ENCODE measurements at places on chromosomes 16 and 17. TPM values are rescaled to one million over a fixed set of nuclear protein-coding genes. Genes with fewer than 3 reads are reported as not detected.

The SULT1A2 gene
- total RNA-seq: 0.26 TPM

The PMFBP1 gene
- total RNA-seq: 0.88 TPM

The SLC22A31 gene
- total RNA-seq: 1.3 TPM

The TCAP gene
- total RNA-seq: 0.82 TPM

The TLCD1 gene
- total RNA-seq: 8.5 TPM

The NPIPB13 gene
- 11.3 TPM for total RNA-seq

The DHX8 gene
- total RNA-seq: 42.6 TPM

The ACAP1 gene
- total RNA-seq: 375 TPM

The HSF5 gene
- 2.6 TPM for total RNA-seq

The FLII gene
- 364 TPM for total RNA-seq

The KRTAP2-3 gene
- not detected for total RNA-seq

The CCL5 gene
- 33.1 TPM for total RNA-seq

The TP53TG3B gene
- 0.37 TPM for total RNA-seq

The GPR142 gene
- not detected for total RNA-seq

The ABCA6 gene
- total RNA-seq: not detected

The SEPTIN1 gene
- total RNA-seq: 159 TPM

The ADAM11 gene
- total RNA-seq: 0.55 TPM

The GJD3 gene
- total RNA-seq: not detected

The TBC1D3E gene
- not detected for total RNA-seq

The METRNL gene
- total RNA-seq: 22.4 TPM

Data from activated CD4-positive, alpha-beta T cell treated with anti-CD3 and anti-CD28 coated beads for 36 hours (primary cell).